ENCODE measurements at places on chromosomes 6 and 20.

DNA sequence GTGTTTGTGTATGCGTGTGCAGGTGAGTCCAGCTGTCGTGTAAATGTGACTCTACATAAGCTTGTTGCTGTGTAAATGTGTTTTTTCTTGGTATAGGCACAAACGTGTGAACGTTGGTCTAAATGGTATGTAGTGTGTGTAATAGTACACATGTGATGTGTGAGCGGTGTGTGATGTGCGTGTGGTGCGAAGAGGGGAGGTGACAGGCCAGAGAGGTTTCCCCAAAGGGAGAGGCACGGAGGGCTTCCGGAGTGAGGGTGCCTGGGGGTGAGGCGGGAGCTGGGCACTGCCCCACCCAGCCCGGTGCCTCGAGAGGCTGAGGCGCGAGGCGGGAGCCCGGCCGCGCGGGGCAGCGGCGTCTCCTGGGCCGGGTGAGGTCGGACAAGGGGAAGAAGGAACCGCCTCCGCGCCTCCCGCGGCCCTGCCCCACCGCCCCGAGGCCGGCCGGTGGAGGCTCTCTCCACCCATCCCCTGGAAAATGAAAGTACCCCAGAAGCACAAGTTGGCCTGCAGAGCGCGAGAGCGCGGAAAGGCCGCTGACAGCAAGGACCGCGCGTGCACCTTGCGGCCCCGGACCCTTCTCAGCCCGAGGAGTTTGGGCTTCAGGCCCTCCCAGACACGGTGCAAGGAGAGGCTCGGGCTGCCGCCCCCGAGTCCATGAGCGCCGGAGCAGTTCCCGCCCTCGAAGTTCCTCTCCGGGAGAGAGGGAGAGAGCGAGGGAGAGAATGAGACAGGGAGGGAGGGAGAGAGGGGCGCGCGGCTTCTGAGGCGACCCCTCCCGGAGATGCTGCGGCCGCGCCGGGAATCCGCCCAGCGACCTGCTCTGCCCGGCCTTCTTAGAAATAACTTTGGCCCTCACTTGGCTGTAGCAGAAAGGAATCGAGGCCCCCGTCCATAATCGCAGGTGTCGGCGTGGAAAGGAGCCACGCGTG is 43.2 kb upstream of the OSTM1 start:
- DNase-seq: no peak

GRCh38 chr6:75044846-75045245 is 161.0 kb downstream of the COL12A1 start:
- no peak for DNase-seq

DNA sequence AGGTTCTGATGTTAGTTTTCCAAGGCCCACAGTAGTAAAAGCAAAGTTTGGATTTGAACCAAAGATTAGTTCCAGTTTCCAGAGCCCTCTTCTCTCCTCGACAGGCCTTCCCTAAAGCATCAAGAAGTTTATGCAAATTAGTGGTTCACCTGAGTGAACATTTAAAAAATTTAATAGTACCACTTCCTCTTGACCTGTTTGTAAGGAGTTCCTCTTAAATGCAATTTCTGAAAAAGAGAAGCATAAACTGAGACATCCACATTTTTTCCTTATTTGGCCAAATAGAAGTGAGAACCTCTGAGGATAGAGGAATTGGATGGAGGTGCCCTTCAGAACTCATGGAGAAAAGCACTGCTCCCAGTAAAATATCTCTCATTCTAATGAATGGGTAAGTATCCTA is 1.2 kb upstream of the DSE start:
- DNase-seq: no peak

- no peak for DNase-seq
Observed at GRCh38 chr6:103982574-103982973, 877.1 kb downstream of the HACE1 start.

DNA sequence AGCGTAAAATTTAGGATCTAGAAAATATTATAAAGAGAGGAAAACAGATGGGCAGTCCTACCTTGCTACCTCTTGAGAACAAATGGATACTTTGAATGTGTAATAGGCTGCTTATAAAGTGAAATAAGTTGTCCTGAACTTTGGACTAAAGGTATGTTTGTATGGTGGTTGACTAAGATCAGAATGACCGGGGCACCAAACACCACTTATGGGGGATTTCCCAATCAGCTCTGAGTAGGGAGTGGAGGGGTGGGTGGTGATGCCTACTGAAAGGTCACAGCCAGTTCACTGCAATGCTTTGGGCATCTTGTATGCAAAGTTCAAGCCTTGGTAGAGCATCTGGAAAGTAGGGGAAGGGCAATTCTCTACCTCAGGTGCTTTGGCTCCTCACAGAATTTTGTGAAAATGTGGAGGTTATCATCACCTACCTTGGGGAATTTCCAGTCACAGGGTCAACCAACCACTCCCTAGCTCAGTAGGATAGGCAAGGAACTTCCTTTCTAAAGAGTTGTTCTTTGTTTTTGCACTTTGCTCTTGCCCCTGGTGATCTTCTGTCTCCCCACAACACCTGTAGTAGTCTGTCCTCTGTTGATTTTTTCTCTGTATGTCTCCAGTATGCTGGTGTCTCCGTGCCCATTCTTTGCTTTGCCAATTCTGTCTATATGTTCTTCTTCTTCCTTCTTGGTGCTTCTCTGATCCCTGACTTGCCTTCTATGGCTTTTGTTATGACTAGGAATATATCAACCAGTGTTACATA is at the start of gene TRIM31:
Gene TRIM31, minus strand, starts transcription at position 88 of the 757 bp plus-strand sequence. CDS start 285 bp downstream, outside the sequence.
- DNase-seq: no peak

DNA sequence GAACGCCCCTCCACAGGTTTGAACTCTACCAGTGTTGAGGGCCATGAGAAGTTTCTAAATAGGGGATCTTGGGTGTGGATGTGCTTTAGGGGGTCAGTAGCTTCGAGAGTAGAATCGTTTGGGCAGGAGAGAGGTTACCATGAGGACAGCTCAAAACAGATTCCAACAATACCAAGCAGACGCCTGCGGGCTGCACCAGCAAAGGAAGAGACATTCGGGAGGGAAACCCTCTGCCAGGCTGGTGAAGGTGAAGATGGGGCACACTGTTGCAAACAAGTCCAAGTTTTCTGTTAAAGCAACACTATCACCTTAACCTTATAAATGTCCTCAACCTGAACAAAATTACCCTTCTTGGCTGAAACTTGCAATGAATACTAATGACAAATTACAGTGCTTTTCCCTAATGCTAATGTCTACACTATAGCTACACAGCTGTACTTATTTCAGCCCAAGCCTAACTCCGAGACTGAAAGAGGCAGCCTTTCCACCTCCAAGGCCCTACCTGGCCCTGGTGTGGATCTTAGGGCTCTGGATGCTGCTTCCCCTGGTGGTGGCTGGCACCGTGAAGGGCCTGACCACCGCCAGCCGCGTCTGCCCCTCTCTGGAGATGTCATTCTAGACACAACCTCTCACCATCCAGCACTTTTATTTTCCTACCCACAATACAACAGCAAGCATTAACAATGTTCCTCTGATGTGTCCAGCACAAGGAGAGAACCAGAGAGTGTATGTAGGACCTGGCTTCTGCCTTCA is 80.1 kb downstream of the DLL1 start:
- no peak for DNase-seq

GRCh38 chr6:13715444-13715883 is 3.8 kb upstream of the RANBP9 start:
- no peak for DNase-seq

GRCh38 chr20:16222859-16223411 is 350.3 kb downstream of the KIF16B start:
- DNase-seq: no peak

GRCh38 chr20:47982574-47983360 is 197.5 kb upstream of the SULF2 start:
- DNase-seq: no peak

DNA sequence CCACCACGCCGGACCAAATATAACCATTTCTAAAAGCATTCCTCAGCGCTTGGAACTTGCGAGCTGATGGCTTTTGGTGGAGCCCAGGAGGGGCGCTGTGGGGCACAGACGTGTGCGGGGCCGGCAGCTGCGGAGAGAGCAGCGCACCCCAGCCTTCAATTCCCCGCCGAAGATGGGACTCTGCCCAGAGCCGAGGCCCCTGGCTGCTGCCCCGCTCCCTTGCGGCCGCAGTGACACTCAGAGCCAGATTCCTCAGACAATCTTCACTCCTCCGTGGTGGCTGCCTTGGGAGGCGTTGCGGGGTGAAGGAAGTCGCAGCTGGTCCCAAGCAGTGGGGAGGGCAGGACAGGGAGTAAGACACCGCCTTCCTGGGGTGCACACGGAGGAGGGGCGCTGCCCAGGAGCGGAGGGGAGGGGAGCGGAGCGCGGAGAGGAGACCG is 87.7 kb downstream of the TMEM242 start:
- no peak for DNase-seq

DNA sequence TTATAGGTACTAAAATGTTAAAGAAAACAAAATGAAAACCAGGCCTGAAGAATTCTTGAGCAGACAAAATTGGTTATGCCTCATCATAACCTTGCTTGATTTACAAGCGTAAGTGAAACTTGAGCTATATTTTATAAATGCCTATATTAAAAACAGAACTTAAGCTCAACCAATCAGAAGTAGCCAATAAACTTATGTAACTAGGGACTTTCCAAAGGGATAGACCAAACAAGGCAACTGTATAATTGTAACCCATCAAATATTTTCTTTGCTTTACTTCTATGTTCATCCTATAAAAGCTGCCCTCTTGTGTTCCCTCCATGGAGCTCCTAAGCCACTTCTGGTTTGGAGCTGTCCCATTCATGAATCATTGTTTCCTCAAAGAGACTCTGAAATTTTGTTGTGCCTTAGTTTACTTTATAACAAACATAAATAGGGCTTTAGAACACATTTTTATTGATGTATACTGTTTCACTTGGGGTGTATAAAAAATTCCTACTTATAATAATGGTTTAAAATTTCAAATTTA is 101.6 kb upstream of the CARMIL1 start:
- DNase-seq: no peak

- no peak for DNase-seq
Observed at GRCh38 chr6:138541823-138542481, 42.7 kb upstream of the NHSL1 start.

DNA sequence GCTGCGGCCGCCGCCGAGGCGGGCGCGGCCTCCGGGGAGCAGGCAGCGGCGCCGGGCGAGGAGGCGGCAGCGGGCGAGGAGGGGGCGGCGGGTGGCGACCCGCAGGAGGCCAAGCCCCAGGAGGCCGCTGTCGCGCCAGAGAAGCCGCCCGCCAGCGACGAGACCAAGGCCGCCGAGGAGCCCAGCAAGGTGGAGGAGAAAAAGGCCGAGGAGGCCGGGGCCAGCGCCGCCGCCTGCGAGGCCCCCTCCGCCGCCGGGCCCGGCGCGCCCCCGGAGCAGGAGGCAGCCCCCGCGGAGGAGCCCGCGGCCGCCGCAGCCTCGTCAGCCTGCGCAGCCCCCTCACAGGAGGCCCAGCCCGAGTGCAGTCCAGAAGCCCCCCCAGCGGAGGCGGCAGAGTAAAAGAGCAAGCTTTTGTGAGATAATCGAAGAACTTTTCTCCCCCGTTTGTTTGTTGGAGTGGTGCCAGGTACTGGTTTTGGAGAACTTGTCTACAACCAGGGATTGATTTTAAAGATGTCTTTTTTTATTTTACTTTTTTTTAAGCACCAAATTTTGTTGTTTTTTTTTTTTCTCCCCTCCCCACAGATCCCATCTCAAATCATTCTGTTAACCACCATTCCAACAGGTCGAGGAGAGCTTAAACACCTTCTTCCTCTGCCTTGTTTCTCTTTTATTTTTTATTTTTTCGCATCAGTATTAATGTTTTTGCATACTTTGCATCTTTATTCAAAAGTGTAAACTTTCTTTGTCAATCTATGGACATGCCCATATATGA is 3.2 kb downstream of the MARCKS start:
- DNase-seq: no peak

- no peak for DNase-seq
Observed at GRCh38 chr6:50463931-50464330, 249.4 kb upstream of the TFAP2D start.

- DNase-seq: no peak
Observed at GRCh38 chr6:20563377-20563776, 29.1 kb downstream of the CDKAL1 start.

DNA sequence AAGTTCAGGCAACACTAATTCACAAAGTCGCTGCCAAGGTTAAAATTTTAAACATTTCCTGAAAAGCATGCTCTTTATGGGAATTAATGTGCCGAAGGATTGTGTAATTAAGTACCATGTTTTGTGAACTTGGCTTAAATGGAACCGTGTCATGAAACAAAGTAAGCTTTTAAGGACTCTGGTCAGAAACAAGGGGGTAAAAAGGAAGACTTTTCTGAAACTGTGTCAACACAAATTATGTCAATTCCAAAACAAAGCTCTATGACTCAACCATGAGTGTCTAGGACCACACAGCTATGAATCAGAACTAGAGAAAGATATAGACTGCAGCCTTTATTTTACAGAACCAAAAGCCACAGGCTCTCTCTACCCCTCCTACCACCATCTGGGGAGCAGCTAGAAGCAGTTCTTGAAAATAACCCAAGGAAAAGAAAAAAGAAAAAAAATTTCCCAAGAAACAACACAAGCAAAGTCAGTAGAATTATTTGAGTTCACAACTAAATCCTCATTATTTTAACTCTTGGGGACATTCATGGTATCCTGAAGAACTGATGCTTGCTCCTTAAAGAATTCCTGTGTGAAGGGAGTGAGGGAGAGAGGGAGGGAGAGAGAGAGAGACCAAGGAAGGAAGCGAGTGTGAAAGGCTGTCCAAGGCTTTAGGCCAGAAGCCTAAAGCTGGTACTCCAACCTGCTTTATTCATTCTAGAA is 81.9 kb downstream of the ZMYND8 start:
- no peak for DNase-seq

- DNase-seq: peak; percentile 91
Observed at GRCh38 chr6:21115111-21115510, 478.4 kb upstream of the SOX4 start.

GRCh38 chr6:109296971-109297372 is 85.3 kb downstream of the CD164 start:
- DNase-seq: no peak

DNA sequence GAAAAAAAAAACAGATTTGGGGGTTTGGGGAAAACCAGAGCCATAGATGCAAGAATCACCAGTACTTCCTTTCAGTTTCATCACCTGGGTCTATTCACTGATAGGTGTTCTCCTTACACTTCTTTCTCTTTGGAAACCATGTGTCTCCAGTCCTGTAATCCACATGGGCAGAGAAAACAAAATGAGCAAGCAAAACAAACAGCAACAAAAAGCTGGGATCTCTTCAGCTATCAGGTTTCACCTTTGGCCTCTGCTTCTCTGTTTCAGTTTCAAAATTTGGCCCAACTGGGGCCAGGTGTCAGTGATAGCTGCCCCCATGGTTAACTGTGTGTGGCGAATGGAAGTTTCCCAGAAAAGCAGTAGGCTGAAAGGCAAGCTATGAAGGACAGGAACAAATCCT is 220.0 kb upstream of the THBS2 start:
- no peak for DNase-seq

- no peak for DNase-seq
Observed at GRCh38 chr6:42113936-42114636, 28.3 kb downstream of the C6orf132 start.

Measured in NCI-H1436 treated with DMSO at 0.1 percent for 48 hours (cell line).